ENCODE measurements at places on chromosomes 7 and 10.

DNA sequence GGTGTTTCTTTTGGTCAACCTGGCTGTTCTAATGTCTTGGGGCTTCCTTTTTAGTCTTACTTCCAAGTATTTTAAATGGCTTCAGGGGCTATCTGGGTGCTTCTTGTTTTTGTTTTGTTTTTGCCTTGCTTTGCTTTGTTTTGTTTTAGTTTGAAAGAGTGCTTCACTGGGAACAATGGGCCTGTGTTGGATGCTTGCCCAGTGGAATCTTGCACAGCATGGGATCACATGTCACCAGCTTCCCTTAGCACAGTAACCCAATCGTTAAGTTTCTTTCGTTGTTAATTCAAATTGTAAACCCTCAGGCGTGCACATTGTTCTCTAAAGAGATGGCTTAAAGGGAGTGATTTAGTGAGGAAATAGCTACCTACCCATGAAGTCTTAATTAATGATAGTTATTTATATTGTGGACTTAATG is 8.9 kb downstream of the COL17A1 start:
- peak; percentile 85 for DNase-seq

DNA sequence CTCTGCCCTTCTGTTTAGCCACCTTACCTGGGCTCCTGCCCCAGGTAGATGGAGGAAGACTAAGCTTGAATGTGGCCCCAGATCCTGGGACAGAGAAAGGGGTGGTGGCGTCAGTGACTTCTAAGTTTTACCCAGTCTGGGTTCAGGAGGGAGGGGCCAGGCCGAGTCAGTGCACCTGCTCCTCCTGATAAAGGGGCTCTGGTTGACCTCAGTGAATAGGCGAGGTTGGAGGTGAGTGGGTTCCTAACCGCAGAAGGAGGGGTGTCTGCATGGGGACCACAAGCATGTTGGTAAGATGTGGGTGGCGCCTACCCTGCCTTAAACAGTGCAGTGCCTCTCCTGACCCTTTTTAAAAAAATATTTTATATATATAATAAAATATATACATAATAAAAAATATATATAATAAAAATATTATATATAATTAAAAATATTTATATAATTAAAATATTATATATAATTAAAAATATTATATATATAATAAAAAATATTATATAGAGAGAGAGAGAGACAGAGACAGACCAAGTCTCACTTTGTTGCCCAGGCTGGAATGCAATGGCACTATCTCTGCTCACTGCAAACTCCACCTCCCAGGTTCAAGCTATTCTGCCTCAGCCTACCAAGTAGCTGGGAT is 97.3 kb upstream of the GTF2I start:
- DNase-seq = no peak

DNA sequence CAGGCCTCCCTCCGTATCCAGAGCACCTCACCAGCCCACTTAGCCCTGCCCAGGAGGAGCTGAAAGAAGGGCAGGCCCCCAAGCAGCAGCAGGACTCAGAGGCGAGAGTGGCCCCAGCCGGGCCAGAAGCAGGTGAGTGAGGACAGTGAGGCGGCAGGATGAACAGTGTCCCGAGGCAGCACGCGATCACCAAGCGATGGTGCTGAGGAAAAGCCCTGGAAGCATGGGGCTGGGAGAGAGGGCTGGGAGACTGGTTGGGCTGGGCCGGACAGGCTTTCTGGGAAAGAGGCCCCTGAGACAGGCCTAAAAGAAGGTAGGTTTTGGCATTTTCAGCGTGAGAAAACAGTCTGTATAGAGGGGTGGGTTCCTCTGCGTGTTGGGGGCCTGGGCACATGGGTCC is 16.4 kb downstream of the ZNF783 start:
- DNase-seq = no peak

DNA sequence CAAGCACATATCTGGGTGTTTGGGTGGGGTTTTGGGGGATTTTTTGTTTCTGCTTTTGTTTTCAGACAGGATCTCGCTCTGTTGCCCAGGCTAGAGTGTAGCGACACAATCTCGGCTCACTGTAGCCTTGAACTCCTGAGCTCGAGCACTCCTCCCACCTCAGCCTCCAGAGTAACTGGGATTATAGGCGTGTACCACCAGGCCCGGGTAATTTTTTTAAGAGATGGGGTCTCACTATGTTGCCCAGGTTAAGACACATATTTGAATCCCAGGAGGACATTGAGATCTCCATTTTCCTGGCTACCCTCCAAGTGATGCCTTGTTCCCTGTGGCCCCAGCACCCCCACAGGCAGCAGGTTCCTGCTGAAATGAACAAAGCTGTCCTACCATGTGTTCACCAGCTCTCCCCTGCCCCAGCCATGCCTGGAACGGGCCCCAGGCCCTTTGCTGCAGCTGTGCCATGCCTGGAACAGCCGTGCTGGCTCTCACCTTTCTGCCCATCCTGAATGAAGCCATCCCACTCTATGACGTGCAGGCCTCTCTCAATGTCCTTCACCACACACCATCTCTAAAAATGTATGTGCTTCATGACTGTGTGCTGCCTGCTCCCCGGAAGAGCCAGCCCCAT is 55.0 kb upstream of the DNAAF5 start:
- DNase-seq = no peak

DNA sequence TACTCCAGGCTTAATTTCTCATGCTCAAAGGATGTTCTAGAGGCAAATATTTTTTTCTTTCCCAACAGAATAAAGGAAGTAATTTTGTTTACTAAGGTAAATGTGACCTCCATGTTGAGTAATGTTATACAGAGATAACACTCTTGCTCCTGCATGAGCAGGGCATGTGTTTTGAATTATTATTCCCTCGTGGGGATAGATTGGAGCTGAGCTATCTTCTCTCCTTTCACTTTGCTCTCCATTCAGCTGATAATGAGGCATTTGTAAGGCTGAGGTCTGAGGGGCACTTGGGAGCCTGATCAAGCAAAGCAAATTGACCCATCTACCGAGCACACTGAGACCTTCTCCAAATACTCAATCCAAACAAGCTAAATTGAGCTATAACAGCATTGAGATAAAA is 50.7 kb upstream of the GHITM start:
- DNase-seq = no peak

DNA sequence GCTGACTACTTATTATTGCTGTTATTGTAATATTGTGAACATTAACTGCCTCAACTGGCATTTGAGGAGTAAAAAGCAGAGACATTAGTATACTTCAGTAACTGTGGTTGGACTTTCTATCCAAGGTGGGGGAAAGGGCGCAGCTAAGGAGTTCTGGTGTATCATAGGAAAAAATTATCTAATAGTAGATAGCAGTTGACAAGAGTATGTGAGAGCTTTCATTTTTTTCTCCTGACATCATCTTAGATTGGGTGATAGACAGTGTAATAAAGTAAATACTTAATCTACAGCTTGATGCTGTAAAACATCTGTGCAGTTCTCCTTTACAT is 68.9 kb downstream of the PHTF2 start:
- no peak for DNase-seq

- no peak for DNase-seq
Measured at GRCh38 chr10:70602665-70603448, at the start of gene PRF1. TSS of gene PRF1 (minus strand) at chr10:70602741. CDS start at chr10:70600902, 1,839 bp downstream.

DNA sequence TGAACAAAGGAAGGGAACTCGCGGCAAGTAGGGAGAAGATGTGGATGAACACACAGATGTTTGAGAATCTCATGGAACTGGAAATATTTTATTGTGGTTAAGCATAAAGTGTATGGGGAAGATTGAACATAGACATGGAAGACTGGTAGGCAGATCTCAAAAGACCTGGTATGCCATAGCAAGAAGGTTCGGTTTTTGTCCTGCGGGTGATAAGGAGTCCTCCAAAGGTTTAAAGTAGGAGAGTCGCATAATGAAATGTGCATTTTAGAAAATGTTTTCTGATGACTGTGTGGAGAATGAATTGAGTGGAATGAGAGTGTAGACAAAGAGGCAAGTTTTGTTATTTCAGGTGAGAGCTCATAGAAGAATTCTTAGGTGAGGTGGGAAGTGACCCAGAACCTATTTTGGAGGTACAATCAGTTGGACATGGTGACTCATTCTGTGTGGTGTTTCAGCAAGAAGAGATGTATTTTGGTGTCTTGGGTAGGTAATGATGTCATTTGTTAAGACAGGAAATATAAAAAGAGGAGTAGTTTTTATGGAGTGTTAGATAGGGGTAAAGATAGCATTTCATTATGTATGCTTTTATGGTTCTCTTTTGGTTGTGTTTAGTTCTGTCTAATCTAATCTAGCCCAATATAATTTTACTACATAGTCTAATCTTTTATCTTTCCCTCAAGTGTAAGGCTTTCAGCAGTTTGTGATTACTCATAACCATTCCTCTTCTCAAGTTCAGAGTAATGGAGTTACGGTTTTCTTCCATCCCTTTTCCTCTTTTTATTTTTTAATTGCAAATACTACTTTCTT is 239.2 kb downstream of the EXOC4 start:
- DNase-seq = no peak

- DNase-seq = no peak
Measured at GRCh38 chr10:123798856-123799255, 92.8 kb downstream of the CPXM2 start.

GRCh38 chr10:114517368-114518250 is 113.3 kb upstream of the AFAP1L2 start:
- DNase-seq = no peak

DNA sequence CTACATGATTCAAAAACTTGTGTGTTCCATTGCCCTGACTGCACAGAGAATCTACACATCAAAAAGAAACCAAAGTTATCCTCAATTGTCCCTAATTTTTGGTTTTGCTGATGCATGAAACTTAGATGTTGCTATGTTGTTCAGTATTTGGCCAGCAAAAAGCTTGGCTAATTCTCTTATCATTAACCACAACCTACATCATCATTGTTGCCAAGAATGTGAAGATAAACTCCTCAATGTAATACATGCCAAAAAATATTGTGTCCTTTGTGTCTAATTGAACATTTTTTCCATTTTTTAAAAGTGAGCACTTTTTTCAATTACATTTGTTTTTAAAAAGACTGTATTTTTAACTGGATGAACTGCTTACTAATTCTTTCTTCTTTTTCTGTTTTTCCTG is 268.0 kb upstream of the SEMA3D start:
- DNase-seq = no peak
